ENCODE measurements at places on chromosomes 5 and 9.

DNA sequence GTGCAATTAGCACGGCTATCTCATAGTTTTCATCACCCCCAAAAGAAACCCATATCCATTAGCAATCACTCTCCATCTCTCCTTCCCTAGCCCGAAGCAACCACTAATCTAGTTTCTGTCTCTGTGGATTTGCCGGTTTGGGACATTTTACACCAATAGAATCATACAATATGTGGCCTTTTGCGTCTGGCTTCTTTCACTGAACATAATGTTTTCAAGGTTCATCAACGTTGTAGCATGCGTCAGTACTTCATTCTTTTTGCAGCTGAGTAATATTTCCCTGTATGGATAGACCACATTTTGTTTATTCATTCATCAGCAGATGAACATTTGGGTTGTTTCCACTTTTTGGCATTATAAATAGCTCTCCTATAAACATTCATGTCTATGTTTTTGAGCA lies 75.4 kb upstream of the TBC1D2 start:
- no peak for ATAC-seq

DNA sequence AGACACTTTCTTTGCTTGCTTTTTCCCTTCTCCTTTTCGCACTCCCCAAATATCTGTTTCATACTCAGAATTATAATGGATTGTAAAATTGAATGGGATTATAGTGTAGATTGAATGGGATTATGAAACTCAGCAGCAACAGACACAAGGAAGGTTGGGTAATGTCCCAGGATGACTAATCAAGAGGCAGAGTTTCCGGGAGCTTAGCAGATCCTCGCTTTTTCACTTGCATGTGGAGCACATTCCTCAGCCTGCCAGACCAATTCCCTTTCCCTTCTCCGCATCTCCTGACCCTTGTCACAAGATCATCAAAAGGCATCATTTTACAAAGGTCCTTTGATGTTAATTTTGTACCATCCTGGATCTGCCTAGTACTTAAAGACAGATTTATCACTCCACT lies 55.1 kb upstream of the SLC1A1 start:
- peak; percentile 68 for ATAC-seq

DNA sequence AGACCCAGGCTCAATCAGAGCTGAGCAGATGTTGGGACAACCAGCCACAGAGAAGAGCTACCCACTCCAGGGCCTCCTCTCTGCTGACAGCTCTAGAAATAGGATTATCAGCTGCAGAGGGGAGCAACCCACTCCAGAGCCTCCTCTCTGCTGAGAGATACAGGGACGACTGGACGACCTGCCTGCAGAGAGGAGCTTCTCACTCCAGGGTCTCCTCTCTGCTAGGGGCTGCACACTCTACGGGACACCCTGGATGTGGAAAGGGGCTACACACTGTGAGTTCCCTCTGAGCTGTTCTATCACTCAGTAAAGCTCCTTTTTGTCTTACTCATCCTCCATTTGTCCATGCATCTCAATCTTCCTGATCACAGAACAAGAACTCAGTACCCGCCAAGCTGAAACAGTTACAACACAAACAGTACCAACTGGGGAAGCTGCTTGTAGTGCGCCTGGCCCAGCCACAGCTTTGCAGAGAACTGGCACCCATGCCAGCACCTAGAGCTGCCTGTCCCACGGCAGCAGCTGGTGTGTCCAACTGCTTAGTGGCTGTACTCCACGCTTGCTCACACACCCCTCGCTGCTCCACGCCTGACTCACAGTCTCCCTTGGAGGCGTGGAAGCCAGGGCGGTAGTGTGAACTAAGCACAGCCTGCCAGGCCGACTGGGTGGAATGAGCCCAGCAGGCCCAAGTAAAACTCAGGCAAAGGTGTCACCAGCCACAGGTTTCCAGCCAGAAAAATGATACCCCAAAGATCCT lies 56.8 kb downstream of the PRELID2 start:
- ATAC-seq = peak; percentile 78

- ATAC-seq = peak; percentile 53
Observed at GRCh38 chr5:137192293-137192743, 306.8 kb downstream of the SPOCK1 start.

GRCh38 chr9:128825923-128826700 lies 3.5 kb downstream of the SPOUT1 start:
- ATAC-seq = no peak

DNA sequence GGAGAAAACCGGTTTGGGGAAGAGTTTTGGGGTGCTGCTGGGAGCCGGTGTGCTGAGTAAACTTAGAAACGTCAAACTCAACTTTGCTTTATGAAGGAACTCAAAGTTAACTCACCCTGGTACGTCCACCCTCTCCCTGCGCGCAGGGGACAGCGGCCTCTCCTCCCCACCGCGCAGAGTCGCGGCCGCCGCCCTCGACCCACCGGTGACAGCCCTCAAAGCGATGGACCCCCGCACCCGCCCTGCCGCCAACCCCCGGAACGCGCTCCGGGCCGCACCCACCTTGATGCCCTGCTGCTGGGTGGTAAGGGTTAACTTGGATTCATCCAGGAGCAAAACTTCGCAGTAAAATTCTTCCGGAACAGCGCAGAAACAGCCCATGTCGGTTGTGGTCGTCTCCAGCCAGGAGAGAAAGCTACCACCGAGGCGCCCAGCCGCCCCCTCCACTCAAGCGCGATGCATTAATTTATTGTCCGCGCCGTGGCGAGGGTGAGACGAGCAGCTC lies 366 bp downstream of the EPB41L4A start:
- no peak for ATAC-seq

- ATAC-seq = no peak
Observed at GRCh38 chr5:132243366-132243977, 14.0 kb upstream of the PDLIM4 start.

DNA sequence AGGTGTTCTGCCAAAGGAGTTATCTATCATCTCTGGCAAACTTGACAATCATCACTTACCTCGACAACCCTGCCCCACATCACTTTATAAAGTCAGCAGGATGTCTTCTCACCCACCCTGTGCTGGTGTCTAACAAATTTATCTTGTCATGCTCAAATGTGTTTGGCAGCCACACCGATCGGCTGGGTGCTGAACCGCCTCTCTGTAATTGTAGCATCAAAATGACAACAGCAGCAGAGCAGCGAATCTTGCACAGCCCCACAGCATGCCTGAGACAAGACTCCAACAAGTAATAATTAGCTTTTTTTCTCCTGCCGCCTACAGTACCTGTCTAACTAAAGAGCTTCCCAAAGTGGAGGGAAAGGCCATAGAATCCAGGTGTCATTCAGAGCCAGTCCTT lies 176.2 kb downstream of the NR3C1 start:
- ATAC-seq = no peak

GRCh38 chr5:169581580-169582227 lies 1.9 kb upstream of the SPDL1 start:
- peak; percentile 49 for ATAC-seq

GRCh38 chr9:86072394-86072877 lies 26.9 kb downstream of the GOLM1 start:
- ATAC-seq = no peak

DNA sequence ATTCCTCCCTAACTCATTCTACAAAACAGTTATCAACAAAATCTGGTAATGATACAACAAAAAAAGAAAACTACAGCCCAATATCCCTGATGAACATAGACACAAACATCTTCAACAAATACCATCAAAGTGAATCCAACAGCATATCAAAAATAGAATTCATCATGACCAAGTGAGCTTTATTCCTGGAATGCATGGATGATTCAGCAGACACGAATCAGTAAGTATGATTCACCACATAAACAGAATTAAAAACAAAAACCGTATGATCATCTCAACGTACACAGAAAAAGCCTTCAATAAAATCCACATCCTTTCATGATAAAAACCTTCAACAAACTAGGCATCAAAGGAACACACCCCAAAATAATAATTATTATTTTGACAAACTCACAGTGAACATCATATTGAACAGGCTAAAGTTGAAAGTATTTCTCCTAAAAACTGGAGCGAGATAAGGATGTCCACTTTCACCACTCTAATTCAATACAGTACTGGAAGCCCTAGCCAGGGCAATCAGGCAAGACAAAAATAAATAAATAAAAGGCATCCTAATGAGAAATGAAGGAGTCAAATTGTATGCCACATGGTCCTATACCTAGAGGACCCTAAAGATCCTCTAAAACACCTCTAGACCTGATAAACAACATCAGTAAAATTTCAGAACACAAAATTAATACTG lies 305.1 kb upstream of the RGMB start:
- no peak for ATAC-seq

DNA sequence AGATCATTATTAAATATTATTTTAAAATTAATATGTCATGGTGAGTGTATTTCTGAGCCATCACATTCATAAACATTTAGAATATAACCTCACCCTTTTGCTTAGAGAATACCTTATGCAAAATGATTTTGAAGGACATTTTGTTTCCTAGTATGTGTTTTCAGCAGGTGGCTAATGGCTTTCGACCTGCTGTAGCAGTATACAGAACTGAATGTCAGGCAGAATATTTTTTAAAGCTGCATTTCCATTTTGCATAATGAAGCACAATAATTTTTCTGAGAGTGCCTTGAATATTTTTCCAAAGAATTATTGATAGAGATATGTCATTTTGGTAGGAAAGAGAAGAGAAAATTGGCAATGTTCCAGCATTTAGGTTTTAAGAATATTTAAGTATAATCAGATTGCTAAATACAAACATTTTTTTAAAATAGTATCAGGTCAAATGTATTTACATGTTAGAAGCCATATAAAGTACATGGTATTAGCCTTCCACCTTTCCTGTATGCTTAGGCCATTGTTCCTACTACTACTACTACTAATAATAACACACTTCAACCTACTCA lies 42.3 kb downstream of the PAM start:
- ATAC-seq = no peak

GRCh38 chr5:6461793-6462650 lies 13.4 kb downstream of the UBE2QL1 start:
- ATAC-seq = no peak

DNA sequence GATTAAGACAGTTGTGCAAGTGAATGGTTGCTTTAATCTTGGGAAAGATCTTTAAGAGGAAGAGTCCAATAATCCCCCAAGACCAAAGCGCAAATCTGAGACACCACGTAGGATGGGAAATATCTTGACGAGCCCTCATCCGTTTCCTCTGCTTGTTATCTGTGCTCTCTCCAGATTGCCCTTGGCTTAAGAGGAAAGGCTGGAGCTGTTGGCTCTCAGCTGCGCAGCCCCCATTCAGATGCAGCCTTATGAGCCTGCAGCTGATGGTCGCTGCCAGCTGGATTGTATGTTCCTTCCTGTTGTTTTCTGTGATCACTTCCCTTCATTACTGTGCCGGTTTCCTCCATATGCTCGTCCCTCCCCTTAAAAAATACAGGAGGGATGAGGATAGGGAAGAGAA lies 47.7 kb downstream of the PWWP2A start:
- no peak for ATAC-seq
